ENCODE measurements at places on chromosomes 6 and 20.
A peak's percentile ranks its signal among the peaks of the same experiment; 100 is the strongest.

- DNase-seq = no peak
These were observed 27.8 kb downstream of the SLC23A2 start for GRCh38 chr20:4973330-4974097.

GRCh38 chr20:54207053-54207742, 689 bp upstream of the PFDN4 start:
- no peak for DNase-seq

DNA sequence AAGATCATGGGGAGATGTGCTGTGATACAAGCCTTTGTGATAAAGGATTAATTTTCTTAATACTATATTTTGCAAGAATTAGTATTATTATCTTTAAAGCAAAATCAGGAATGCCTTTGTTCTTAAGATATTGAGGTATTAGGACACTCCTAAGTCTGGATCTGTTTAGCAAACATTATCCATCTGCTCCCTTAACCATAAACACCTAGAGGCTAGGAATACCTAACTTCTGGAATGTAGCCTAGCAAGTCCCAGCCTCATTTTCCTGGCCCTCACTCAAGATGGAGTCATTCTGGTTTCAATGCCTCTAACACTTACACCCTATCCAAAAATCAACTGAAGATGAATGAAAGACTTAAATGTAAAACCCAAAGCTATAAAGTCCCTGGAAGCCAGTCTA, 106.3 kb upstream of the GJE1 start:
- DNase-seq = no peak

- no peak for DNase-seq
These were observed 16.7 kb upstream of the IRAK1BP1 start for GRCh38 chr6:78850621-78851020.

DNA sequence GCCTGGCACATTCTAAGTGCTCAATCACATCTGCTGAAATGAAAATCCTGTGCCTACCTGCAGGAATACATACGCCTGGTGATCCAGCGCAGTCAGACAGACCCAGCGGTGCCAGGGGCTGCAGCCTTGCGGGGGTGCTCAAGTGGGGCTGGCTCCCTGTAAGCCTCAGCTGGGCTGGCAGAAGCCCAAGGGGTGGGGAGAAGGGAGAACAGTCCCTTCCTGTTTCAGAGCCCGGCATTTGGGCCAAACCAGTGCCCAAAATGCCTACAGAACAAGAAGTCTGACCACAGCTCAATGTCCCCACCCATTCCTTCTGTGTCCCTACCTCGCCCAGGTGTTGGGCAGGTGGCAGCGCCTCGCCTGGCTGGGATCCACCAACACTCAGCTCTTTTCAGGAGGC, 22.6 kb downstream of the KCNK15 start:
- DNase-seq = no peak

GRCh38 chr6:90151576-90152422, 144.8 kb downstream of the BACH2 start:
- no peak for DNase-seq

GRCh38 chr6:125310994-125311649, 9.4 kb upstream of the HDDC2 start:
- DNase-seq = peak; percentile 8

GRCh38 chr6:4905826-4906225, 98.0 kb downstream of the RPP40 start:
- no peak for DNase-seq

GRCh38 chr6:41655646-41656001, 17.4 kb downstream of the MDFI start:
- DNase-seq = no peak

- no peak for DNase-seq
These were observed 753 bp downstream of the RSPH9 start for GRCh38 chr6:43645613-43645964.

DNA sequence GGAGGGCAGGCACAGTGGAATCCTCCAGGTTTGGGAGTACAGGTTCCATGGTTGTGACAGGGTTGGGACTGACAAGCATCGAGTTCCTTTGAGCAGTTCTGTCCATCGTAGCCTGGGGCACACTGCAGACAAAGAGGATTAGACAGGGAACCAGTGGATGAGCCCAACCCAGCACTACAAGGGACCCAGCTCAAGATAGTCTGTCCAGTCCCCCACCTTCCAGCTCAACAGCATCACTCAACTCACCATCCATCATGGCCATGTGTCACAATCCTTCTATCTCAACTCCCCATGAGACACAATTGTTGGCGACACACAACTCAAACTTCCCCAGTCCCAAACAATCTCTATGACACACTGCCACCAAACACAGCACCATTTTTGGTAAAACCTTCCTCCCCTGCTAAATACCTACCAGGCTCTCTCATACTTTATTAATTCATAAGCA, 11.8 kb upstream of the GPSM3 start:
- no peak for DNase-seq

GRCh38 chr6:131568726-131569125, 4.3 kb upstream of the ARG1 start:
- DNase-seq = no peak

DNA sequence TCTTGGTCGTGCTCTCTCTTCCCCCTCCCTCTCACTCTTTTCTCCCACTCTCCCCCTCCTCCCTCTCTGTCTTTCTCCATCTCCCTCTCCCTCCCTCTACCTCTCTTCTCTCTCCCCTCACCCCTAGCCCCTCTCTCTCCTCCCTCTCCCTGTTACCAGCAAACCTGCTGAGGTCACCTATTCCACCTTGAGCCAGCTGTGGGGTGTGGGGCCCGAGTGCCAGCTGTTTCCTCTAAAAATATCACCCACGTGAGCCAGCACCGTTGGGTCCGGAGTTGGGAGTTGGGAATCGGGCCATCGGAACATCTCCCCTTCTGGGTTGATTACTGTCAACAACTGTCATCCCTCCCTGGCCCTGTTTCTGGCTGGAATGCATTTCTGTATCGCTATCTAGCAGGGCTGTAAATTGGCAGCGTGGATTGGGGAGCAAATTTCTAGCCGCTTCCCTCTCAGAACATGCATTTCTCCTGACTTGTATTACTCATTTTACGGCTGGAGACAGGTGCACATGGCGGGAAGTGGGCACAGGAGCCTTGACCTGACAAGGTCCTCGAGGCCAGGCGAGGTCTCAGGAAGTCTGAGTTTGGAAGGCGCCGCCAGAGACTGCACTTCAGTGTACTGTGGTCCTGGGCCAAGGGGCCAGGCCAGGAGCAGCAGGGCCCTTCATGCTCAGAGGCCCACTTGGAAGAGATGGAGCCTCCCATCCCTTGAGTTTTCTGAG, 165.3 kb downstream of the CDH4 start:
- DNase-seq = no peak

GRCh38 chr20:25489221-25489871, 81.9 kb downstream of the GINS1 start:
- DNase-seq = no peak

DNA sequence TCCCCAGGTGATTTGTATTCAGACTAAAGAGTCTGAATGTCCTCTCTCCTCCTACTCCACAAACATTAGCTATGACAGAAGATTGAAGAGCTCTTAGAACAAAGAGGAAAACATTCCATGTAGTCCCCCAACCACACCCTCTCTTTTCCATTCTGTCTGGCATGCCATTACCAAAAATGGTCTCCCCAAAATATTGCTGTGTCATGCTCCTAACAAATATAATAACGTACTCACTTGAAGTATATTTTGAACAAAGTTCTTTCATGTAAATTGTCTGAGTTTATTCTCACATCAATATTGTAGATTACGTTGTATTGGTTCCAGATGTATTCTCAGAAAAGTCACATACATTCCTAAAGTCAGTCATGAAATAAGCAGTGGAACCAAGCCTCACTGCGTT, 467.3 kb upstream of the IRAK1BP1 start:
- DNase-seq = no peak

DNA sequence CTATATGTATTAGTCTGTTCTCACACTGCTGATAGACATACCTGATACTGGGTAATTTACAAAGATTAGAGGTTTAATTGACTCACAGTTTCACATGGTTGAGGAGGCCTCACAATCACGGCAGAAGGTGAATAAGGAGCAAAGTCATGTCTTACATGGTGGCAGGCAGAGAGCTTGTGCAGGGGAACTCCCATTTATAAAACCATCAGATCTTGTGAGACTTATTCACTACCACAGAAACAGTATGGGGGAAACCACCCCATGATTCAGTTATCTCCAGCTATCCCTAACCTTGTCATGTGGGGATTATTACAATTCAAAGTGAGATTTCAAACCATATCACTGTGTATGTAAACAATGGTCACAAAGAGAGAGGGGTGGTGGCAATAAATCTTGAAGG, 6.6 kb downstream of the CST8 start:
- no peak for DNase-seq

GRCh38 chr6:152301765-152302568, 335.2 kb downstream of the SYNE1 start:
- DNase-seq = peak; percentile 80

GRCh38 chr20:37219751-37220668, 40.7 kb upstream of the MROH8 start:
- no peak for DNase-seq

- DNase-seq = no peak
These were observed 208.7 kb upstream of the PRND start for GRCh38 chr20:4512891-4513550.

- DNase-seq = peak; percentile 80
These were observed 5.1 kb downstream of the DEF6 start for GRCh38 chr6:35302604-35303241.

- DNase-seq = no peak
These were observed 26.4 kb upstream of the FAM83C start for GRCh38 chr20:35318502-35319157.

DNA sequence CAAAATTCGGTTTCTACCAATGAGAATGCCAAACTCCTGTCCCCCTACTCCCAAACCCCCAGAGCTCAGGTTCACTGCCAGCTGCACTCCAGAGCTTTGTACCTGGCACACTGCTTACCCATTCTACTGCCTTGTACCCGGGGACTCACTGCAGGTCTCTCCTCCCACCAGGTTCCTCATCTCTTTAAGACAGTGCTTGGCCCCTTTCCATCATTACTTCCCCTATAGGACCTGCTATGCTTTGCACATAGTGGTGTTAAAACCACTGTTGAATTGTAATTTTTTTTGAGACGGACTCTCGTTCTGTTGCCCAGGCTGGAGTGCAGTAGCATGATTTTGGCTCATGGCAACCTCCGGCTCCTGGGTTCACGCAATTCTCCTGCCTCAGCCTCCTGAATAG, 25.9 kb downstream of the LYRM4 start:
- DNase-seq = no peak

DNA sequence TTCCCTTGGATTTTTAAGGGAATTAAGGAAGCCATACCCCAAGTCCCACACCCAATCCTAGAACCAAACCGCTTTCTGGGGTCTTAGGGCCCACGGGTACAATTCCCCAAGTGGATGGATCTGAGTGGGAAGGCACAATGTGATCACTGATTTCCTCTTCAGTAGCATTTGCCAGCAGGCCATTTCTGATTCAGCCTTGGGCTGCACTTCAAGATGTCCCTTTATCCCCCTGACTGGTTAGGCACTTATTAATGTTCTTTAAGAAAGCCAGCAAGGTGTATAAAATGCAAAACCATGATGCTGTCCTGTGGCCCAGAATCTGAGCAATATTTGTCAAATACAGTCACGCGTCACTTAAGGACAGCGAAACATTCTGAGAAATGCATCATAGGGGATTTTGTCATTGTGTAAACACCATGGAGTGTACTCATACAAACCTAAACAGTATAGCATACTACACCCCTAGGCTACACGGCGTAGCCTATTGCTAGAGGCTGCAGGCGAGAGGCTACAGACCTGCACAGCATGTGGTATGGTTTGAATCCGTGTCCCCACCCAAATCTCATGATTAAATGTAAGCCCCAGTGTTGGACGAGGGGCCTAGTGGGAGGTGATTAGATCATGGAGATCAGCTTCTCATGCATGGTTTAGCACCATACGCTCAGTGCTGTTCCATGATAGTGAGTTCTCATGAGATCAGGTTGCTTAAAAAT, 234.2 kb downstream of the NRN1 start:
- no peak for DNase-seq

DNA sequence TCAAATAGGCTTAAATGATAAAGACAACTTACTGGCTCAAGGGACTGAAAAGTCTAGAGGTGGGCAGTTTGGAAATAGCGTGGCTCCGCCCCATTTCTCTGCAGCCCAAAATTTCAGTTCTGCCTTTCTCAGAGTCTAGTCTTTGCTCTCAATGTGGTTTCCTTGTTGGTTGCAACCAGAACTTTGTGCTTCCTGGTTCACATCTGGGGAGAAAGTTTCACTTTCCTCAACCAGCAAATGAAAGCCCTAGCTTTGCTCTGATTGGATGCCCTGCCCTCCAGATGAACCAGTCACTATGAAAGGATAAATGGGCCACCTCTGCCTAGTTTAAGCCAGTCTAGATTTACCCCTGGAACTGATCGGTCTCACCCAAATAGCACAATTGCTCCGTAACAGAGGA, 14.9 kb downstream of the SYCP2L start:
- DNase-seq = no peak

GRCh38 chr20:63567386-63568169, 6.5 kb downstream of the HELZ2 start:
- no peak for DNase-seq

DNA sequence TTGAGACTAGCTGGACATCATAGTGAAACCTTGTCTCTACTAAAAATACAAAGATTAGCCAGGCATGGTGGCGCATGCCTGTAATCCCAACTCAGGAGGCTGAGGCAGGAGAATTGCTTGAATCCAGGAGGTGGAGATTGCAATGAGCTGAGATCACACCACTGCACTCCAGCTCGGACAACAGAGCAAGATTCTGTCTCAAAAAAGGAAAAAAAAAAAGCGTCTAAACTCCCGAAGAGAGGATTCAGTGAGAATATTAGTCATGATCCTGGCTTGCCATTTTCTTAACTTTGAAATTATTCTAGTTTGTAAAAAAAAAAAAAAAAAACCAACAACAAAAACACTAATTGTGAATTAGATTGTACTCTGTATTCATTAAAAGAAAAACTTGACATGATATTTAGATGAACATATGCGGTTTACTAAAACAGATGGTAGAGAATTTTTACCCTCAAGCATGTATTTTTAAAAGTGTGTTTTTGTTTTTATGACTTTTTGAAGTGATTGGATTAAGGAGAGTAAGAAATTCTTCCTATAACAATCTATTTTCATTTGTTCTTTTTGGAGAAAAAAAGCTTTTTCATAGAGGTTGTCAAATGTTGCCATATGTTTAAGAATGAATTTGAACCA, 80.7 kb downstream of the UST start:
- no peak for DNase-seq

DNA sequence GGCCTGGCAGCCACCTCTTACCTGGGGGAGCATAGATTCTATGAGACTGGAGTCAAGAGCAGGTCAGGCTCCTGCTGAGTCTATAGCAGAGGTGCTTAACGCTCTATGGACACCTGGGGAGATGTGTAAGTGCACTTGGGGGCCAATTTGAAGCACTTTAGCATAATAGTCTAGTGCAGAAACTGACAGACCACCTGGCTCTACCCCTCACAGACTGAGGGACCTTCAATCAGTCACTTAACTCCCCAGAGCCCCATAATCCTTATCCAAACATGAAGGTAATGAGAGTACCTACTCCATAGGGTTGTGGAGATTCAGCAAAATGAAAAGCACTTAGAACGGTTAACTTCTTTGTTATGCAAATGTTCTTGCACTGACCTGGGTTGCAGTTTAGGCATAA, 87.3 kb upstream of the SLC22A16 start:
- no peak for DNase-seq
